ENCODE measurements at places on chromosomes 1 and 21.
A peak's percentile ranks its signal among the peaks of the same experiment; 100 is the strongest.

DNA sequence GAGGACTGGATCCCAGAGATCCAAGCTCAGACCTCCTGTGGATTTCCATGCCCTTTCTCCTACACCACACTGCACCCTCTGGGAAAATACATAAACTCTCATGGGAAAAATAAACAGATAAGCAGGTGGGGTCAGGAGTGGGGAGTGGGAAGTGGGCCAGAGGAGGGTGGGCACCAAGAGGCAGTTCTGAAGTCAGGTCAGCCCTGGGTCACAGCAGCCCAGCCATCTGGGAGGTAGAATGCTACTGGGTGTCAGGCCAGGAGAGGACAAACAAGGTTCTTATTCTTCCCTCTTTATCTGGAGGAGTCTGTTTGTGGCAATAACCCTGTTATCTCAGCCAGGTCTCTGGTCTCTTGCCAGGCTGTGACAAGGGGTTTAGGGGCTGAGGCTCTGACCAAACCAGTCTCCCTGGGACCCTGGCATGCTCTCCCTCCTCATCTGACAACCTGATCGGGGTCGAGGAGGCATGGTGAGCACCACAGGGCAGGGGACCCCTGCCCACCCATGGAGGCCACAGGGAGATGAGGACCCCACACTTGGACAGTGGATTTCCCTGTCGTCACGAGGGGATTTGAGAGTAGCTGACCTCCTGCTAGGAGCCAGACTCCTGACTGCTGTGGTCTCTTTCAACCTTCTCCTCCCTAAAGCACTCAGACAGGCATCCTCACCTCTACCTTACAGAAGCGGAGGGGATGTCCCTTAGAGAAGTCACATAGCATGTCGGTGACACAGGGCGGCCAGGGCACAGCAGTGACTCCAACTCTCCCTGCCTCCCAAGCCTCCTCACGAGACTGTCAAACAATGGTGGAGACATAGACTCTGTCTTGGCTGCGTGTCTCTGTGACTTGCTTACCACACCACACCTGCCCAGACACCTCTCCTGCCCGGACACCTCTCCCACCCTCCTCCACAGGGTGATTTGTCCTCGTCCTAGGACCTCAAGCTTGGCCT, 51.3 kb upstream of the IFFO2 start:
- DNase-seq: no peak

- peak; percentile 25 for DNase-seq
Observed at GRCh38 chr1:164675342-164675904, 116.4 kb downstream of the PBX1 start.

GRCh38 chr1:116330342-116330652, 42.7 kb upstream of the ATP1A1 start:
- no peak for DNase-seq

- peak; percentile 80 for DNase-seq
Observed at GRCh38 chr1:42173155-42173933, 8.8 kb upstream of the GUCA2A start.

DNA sequence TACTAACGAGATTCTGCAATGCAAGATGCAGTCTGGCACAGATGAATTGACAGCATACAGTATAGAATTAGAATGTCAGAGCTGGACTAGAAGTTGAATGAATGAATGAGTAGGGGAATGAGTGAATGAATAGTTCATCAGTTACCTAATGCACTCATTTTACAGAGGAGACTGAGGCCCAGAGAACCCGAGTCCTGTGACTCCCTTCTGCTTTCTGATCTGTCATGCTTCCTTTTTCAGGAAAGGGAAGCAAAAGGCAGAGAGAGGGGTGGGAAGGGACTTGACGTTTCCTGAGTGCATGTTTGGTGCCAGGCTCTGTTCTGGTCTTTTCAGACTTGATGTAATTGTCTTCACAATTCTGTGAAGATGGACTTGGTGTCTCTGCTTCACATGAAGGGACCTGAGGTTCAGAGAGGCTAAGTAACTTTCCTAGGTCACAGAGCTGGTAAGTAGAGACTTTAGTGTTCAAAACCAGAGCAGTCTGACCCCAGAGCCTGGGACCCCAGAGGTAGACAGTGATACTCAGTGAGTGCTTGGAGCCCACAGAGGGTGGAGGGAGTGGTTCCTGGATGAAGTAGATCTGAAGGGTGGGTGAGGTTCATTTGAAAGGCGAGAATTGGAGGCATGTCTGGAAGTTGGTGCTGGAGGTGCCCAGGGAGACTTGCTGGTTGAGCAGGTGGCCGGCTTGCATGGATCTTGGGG, 8.0 kb upstream of the MEX3A start:
- DNase-seq: no peak

DNA sequence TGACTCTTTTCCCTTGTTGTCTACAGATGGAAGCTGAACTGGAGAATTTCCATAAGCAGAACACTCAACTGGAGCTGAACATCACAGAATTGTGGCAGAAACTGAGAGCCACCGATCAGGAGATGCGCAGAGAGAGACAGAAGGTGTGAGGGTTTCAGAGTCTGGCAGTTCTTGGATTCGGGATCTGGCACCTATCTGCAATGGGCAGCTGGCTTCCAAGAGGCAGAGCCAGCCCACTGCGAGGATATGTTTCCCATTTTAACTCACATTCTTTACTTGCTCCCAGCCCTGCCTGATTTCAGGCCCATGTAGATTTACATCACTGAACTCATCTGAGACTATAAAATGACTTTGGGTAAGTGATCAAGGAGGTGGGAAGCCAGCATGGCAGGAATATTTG, 37.3 kb upstream of the TMEM125 start:
- no peak for DNase-seq

GRCh38 chr1:147168626-147169058, 3.6 kb downstream of the PRKAB2 start:
- no peak for DNase-seq

DNA sequence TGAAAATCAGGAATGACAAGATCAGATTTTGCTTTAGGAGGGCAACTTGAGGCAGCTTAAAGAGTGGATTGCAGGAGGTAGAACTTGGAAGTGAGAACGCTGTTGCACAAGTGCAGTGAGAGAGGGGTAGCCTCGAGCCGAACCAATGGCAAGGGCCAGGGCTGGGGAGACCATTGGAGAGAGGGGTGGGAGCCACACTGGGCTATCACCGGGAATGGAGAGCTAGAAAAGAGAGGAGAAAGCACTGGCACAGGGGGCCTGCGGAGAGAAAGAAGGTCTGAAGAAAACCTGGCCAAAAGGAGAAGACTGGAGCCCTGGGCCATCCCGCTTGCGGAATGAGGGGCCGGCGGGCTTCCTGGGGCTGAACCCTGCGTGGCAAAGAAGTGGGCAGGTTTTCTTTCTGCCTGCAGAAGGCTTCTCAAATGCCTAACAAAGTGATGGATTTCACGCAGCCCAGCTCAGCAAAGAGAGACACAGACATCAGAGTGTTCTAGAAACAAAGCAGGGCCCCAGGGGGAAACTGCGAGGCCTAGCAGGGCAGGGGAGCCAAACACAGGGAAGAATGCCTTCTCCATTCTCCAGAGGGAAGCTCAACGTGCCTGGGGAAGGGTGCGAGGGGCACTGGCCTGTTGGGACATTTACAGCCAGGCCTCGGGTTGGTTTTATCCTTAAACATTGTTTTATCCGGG, 1.2 kb upstream of the SLC37A1 start:
- no peak for DNase-seq

DNA sequence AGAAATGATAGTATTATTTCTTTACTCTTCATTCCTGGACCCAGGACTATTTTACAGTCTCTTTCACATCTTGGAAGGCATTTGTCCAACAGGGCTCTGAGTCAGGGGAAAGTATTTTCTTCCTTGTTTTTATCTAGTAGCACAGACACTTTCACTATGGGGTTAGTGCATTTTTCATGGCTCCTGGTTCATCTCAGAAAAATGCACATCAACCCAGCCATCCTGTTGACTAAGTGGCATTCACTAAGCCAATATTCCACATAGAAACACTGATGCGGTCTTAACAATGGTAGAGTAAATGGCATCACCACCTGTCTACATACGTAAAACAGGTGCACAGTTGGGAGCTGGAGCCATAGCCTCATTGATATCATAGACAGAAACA, 87.4 kb upstream of the C1orf21 start:
- DNase-seq: no peak

- DNase-seq: no peak
Observed at GRCh38 chr21:16185766-16186165, 456.0 kb downstream of the USP25 start.

GRCh38 chr1:179493323-179493722, 82.4 kb downstream of the NPHS2 start:
- no peak for DNase-seq

- no peak for DNase-seq
Observed at GRCh38 chr1:153035211-153035610, 4.2 kb downstream of the SPRR1B start.

- peak; percentile 30 for DNase-seq
Observed at GRCh38 chr1:165355139-165355976, 1.2 kb downstream of the LMX1A start.

DNA sequence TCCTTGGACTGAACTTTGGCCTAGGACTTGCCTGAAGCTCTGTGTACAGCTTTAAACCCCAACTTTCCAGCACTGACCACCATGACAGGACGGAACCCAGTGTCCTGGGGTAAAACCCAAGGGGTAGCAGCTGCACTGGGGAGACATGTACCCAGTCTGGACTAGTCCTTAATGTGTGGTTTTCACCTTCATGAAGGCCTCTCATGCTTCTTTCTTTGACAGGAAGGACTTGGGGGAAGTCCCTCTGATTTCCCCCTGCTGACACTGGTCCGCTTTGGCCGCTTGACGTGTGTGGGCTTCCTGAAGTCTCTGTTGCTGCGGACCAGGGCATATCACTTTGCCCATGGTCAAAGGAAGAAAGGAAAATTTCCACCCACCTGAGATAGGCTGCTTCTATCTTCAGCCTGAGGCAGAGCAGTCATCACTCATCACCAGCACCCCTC, 66.3 kb upstream of the PRDX6 start:
- peak; percentile 30 for DNase-seq

- no peak for DNase-seq
Observed at GRCh38 chr1:7300893-7301663, 470.0 kb upstream of the VAMP3 start.

DNA sequence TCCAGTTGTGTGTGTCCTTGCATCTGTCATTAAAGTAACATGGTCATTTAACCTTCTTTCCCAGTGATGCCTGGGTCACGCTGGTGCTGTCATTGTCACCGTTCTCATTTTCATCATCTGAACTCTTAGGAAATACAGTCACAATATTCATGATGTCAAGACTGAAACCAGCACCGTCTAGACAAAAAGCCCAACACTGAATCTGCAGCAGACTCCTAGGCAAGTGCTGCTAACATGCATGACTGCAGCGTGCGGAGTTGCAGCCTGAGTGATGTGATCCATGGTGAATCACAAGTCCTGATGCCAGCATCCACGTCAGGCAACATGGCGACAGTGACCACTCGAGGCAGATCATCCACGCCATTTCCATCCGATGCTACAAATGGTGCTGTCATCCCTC, 37.6 kb downstream of the MRPL37 start:
- DNase-seq: no peak

DNA sequence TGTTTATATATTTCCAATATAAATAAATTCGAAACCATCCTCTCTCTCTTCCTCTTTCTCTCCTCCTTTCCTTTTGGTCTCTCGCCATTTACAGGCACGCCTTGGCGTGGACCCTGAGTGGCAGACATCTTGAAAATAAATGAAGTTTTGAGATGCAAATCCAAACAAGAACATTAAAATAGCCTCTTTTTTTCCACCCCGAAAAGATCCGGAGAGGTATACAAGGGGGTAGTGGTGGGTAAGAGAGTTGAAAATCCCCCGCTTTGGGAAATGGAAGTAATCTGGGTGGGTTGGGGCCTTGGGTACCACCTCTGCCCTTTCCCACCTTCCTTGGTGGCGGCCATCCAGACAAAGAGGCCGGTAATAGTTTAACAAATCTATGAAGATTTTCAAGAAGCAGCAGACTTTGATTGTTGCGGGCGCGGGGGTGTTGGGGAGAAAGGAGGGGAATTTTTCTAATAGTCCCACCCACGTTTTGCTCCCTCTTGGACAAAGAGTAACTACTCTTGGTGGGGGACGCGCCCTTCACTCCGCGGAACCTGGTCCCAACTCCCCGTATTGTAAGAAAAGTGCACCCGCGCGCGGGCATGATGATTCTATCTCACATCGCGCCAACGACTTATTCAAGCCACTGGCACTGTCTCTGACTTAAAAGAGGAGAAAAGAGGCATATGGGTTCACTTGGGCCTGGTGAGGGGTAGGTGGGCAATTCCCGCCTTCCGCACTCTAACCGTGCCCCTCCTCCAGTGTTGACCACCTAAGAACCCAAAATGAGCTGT, 4.0 kb upstream of the FOXD3 start:
- DNase-seq: peak; percentile 19

DNA sequence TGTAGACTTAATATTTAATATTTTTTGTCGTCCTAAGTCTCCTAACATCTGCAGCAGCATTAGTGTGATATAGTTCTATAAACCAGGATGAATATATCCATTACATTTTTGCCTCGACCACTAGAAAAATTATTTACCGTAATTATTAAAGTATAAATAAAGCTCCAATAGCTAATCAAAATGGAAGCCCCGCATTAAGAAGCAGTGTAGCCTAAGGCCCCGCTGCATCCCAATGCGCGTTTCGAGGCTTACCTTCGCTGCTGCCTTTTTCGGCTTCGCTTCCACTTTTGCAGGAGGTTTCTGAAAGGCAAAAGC, 891 bp downstream of the HMGN1 start:
- DNase-seq: no peak

- peak; percentile 66 for DNase-seq
Observed at GRCh38 chr1:41322835-41323234, 38.4 kb upstream of the FOXO6 start.

DNA sequence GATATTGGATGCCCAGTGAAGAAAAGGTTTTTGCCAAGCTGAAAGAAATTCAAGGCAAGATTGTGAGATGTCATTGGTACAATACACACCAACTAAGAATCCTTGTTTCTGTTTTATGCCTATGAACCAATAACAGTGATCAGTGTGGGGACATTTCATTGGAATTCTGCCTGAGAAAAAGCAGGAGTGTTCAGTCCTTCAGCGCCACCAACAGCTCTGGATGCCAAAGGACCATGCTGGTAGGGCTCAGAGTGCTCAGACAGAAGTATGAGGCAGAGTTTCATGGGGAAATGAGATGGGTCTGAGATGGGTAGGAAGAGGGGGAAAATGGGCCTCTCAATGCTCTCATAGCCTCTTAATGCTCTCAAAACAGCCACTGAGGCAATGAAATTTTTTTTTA, 56.5 kb downstream of the GABPA start:
- no peak for DNase-seq

DNA sequence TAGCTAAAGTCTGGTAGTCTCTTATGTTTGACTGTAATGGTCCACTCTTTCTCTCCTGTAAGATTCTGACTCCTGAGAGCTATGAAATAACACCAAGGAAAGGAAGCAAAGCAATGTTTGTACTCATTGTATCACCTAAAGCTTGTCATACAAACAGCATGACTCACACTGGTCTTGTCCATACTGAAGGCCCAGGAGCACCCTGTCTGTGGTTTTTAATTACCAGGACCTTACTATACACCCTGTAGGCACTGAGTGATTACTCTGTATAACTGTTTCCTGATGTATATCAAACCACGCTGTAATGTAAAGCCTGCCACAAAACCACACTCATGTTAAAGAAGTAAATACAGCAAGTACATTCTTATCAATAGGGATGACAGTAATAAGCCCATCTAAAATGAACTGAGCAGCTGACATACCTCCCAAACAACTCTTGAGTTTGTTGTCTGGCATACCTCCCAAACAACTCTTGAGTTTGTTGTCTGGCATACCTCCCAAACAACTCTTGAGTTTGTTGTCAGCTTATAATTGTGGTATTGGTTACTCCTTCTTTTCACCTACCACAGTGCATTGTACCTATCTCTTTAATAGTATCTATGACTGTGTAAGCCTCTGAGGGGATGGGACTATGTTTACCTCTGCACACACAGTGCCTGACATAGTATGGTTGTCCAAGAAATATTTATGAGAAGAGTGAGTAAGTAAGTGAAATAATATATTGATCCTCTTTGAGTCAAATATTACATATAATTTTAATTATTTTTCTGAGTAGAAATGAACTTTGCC, 11.6 kb upstream of the TNFSF18 start:
- no peak for DNase-seq

Data from activated T-cell treated with anti-CD3 and anti-CD28 coated beads, Interleukin-2, amount 50 U/mL, for 48 hours (primary cell).